Activated CD8-positive, alpha-beta memory T cell treated with anti-CD3 and anti-CD28 coated beads for 1 hour (primary cell): ENCODE measurements at places on chromosomes 13 and 19.

DNA sequence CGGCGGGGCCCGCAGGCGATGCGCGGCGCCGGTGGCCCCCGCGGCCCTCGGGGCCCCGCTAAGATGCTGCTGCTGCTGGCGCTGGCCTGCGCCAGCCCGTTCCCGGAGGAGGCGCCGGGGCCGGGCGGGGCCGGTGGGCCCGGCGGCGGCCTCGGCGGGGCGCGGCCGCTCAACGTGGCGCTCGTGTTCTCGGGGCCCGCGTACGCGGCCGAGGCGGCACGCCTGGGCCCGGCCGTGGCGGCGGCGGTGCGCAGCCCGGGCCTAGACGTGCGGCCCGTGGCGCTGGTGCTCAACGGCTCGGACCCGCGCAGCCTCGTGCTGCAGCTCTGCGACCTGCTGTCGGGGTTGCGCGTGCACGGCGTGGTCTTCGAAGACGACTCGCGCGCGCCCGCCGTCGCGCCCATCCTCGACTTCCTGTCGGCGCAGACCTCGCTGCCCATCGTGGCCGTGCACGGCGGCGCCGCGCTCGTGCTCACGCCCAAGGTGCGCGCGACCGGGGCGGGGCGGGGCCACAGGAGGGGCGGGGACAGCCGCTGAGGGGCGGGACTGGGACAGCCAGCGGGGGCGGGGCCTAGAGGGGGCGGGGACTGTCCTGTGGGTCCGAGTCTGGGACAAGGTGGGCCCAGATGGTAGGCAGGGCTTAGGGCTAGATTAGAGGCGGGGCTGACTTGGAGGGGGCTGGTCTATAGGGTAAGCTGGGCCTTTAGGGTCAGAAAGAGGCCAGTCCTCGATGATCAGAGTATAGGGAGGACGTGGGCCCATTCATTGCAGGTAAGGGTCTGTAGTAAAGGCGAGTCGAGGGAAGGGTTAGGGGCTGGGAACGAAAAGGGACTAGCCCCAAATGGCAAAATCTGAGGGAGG, 5.1 kb downstream of the GRIN2D start:
- DNase-seq: peak; percentile 78

- DNase-seq: no peak
These were observed 8.7 kb upstream of the SMG9 start for GRCh38 chr19:43763473-43763939.

DNA sequence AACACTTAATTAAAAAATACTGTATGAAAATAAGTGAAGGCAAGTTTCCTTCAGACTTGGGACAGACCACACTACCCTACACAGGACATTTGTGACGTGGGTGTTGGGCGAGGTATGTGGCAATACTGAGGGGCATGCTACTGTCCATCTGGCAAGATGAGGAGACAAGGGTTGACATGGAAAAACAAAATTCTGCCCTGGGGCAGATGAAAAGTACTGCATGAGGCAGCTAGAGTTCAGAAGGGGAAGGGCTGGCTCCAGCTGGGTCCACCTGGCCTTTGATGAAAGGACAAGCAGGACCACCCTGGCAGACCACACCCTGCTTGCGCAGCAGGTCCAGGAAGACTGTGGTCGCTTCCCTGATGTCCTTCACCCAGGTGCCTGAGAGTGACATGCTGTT, 43.2 kb downstream of the LATS2 start:
- no peak for DNase-seq

GRCh38 chr19:33879818-33880575, 83.3 kb downstream of the KCTD15 start:
- no peak for DNase-seq

DNA sequence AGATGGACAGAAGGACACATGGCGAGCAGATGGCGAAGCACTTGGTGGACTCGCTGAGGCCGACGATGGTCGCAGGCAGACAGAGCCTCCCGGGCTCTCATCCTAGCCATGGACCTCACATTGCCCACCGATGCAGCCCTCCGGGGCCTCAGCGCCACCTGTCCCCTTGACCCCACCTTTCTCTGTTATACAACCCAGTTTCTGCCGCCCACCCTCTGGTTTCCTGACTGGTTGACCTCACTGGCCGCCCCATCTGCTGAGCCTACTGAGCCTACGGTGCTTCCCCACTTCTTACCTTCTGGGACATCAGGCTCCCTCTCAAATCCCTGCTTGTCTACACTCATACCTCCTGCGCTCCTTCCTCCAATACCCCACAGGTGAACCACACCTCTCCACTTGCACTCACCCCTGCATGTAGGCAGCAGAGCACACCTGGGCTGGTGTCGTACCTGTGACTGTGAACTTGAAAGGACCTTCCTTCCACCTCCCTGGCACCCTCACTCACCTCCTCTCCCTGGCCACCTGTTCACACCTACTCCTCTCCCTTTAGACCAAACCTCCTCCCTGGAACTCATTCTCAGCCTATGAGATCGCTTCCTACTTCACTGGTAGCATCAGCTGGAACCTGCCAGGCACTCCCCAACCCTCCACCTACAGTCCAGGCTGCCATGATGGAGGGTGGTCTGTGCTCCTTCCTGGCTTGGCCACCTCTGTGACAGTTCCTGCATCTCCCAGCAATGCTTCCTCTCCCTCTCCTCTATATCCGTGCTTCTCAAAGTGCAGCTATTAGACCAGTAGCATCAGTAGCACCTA, 36.1 kb downstream of the HPN start:
- no peak for DNase-seq

GRCh38 chr13:21365574-21365973, 93.5 kb downstream of the ZDHHC20 start:
- peak; percentile 14 for DNase-seq

- DNase-seq: no peak
These were observed 82.0 kb downstream of the KLF5 start for GRCh38 chr13:73140801-73141200.

GRCh38 chr19:43425567-43426392, 11.1 kb downstream of the TEX101 start:
- no peak for DNase-seq

DNA sequence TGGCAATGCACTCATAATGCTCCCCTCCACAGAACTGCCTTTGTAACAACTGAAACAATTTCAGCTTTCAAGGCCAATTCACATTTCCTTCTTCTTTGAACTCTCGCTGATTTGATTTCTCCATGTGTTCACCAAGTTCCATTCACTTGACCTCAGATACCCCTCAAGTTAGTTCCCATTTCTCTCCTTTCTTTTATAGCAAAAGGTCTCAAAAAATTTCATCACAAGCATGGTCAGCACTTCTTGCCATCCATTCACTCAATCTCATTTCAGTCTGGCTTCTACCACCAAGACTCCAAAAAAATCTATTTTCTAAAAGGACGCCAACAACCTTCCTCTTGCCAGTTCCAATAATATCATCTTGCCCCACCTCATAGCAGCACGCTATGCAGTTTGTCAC, 135.7 kb downstream of the DIAPH3 start:
- no peak for DNase-seq
